ENCODE measurements at places on chromosomes 2 and 18.

DNA sequence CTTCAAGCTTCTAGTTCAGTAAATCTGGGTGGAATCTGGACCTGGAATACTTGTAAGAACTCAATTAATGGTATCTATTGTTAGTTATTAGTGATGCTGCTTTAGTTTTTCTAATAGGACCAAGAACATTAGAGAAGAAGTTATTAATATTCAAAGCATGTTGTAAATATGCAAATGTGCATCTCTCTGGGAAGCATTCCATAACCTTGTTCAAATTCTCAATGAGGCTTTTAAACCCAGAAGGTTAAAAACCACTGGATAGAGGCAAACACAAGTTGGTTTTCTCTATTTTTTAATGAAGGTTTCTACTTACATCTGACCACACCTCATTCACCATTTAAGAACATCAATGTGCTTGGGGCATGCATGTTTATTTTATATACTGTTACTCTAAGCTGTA lies 16.1 kb upstream of the ACVR1C start:
- no peak for DNase-seq

GRCh38 chr2:178018141-178018540 lies 54.4 kb downstream of the PDE11A start:
- DNase-seq = no peak

DNA sequence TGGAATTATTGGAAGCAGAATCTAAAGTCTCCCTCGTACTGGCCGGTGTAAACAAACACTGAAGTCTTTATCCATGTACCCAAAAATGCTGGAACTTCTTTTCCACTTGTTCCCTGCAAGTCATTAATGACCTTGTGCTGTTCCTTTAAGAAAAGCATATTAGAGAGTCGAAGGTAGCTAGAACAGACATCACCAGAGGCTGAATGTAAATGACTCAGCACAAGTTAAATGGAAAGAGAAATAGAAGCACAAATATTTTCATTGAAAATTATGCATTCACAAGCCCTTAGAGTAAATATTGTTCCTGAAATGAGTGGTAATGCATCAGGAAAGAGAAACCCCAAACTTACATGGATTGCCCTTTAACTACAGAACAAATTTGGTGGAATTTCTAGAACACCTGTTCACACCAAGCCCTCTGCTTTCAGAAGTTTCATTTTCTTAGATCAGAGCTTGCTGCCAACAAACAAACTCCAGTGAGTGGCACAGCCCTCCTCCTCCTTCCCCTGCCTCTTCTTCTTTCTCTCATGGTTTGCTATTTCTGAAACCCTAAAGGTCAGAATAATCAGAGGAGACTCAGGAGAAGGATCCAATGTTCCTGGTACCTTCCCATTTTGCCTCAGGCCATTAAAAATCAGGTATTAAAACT lies 264.3 kb downstream of the TXNL1 start:
- no peak for DNase-seq

GRCh38 chr2:66461664-66462500 lies 27.0 kb downstream of the MEIS1 start:
- no peak for DNase-seq

- DNase-seq = no peak
Measured at GRCh38 chr2:102677244-102678215, 58.2 kb downstream of the SLC9A2 start.

DNA sequence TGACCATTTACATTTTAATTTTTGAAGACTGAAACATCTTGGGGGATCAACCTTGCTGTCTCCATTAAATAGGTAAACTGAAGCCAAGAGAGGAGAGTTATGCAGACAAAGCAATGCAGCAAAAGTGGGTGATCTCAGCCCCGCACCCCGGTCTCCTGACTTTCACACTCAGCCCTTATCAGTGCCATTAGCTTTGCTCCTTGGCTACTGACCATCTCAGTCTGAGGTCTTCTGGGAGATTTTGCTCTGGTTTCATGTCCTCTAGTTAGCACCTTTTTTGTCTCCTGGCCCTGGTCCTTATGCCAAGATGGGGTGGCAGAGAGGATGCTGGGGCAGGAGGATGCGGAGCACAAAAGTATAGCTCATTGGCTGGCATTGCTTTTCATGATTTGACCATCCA lies 61.4 kb downstream of the SETBP1 start:
- no peak for DNase-seq
